ENCODE measurements at places on chromosomes 13 and 19.

GRCh38 chr19:55160128-55160985, 2.8 kb upstream of the TNNI3 start:
- DNase-seq: peak; percentile 57

- DNase-seq: no peak
These were observed 3.0 kb downstream of the ZMYM2 start for GRCh38 chr13:19961489-19961888.

DNA sequence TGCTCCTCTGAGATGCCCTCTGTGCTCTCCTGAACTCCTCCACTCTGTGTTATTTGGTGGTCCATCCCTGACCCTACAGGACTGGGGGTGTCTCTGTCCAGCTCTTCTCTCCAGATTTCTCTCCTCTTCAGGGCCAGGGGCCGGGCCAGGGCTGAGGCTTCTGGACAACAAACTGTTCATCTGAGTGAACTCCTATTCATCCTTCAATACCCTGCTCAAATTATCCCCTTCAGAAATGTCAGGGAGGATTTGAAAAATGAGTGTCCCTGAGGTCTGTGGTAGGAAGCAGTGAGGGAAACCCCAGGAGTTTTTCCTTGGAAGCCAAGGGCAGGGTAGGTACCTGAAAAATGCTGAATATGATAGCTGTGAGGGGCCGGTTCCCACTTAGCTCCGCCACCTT, 7.6 kb downstream of the PDE4C start:
- no peak for DNase-seq

DNA sequence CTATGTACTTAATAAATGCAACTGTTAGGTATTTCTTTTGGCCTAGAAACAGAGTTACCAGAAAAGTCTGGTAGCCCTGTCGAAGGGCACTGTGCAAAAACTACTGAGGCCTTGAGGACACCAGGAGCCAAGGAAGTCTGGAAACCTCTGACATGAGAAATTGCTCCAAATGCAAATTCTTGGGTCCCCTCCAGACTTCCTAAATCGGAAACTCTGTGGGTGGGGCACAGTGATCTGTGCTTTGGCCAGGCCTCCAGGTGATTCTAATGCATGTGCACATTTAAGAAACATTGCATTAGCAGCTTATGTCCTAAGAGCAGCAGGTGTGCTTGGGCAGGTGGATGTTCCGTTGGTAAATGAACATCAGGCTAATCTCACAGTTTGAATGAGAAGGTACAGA, 50.0 kb downstream of the STARD13 start:
- DNase-seq: no peak

DNA sequence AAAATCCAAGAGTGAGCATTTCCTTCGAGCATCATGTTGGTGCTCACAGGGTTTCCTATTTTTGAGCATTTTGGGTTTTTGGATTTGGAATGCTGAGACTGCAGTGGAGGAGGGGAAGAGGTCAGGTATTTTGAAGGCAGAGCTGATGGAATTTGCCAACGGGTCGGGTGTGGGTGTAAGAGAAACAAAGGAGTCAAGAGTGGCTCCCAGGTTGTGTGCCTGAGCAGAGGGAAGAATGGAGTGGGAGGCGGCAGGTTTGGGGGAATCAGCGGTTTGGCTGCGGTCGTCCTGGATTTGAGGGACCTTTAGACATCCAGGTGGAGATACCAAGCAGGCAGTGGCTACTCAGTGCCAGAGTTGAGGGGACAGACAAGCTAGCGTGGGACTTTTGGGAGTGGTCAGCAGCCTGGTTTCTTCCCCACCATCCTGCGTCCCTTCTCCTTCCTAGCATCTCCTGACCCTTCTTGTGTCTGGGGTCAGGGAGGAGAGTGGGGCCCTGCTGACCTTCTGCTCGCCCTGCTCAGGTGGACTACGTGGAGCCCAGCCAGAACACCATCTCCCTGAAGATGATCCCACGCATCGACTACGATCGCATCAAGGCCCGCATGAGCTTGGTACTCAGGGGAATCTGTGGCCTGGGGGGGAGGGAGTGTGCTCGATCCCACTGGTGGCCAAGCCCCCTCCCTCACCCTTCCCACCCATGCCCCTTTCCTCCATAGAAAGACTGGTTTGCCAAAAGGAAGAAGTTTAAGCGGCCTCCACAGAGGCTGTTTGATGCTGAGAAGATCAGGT, 14.5 kb upstream of the TIMM50 start:
- no peak for DNase-seq

GRCh38 chr19:19366434-19367396, 38.8 kb upstream of the GATAD2A start:
- DNase-seq: peak; percentile 74

DNA sequence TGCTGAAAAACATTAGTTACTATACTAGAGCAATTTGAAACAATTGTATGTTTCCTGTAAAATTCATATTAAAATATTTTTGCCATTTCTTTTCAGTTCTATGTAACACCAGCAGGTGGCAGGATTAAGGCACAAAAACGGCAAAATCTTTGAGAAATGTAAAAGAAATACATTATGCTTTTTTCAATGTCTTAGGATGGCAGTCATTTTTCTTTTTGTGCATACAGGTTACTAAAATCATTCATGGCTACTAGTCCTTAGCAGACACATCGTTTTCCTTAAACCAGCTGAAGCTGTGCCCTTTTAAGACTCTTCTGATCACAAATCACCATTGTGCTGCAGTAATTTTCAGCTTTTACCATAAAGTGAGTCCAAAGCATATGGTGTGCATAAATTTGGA, 800.7 kb upstream of the SLITRK5 start:
- peak; percentile 3 for DNase-seq

GRCh38 chr13:102914339-102914930, 68.6 kb downstream of the ERCC5 start:
- no peak for DNase-seq

GRCh38 chr19:34961775-34962686, 2.0 kb downstream of the ZNF792 start:
- no peak for DNase-seq

GRCh38 chr19:18541258-18541991, 1.9 kb downstream of the FKBP8 start:
- DNase-seq: peak; percentile 33

DNA sequence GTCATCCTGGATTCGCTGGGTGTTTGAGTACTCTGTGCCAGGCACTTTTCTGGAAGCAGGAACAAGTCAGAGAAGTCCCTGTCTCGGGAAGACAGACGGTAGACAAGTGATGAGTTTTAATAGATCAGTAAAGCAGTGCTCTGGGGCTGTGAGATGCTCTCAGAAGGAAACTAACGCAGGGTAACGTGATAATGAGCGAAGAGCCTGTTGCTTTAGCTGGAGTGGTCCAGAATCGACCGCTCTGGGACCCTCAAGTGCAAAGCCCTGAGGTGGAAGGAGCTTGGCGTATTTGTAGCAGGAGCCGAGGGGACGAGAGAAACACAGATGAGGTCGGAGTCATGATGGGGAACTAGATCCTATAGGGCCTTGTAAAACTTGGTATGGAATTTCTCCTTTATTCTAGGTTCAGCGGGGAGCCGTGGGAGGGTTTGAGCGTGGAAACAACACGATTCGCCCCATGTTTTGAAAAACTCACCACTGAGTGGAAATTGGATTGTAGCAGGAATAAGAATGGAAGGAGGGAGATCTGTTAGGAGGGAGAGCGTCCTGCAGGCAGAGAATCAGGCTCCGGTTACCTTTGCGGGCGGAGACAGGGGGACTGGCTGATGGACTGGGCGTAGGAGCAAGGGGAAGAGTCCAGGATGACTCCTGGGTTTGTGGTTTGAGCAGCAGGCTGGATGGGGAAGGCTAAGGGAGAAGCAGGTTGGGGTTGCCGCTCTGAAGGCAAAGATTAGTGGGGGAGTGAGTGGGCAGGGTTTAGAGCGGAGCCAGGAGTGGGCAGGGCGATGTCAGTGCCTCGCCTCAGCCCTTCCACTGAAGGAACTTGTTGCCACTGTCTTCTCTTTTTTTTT, 763 bp downstream of the POLD1 start:
- DNase-seq: no peak

GRCh38 chr13:33316890-33317289, 31.3 kb upstream of the STARD13 start:
- DNase-seq: no peak

GRCh38 chr13:50467156-50468110, 376.1 kb downstream of the DLEU7 start:
- DNase-seq: no peak

- DNase-seq: no peak
These were observed 855 bp downstream of the LYL1 start for GRCh38 chr19:13101590-13102415.

- no peak for DNase-seq
These were observed 179.9 kb upstream of the TSHZ3 start for GRCh38 chr19:31529121-31529520.

DNA sequence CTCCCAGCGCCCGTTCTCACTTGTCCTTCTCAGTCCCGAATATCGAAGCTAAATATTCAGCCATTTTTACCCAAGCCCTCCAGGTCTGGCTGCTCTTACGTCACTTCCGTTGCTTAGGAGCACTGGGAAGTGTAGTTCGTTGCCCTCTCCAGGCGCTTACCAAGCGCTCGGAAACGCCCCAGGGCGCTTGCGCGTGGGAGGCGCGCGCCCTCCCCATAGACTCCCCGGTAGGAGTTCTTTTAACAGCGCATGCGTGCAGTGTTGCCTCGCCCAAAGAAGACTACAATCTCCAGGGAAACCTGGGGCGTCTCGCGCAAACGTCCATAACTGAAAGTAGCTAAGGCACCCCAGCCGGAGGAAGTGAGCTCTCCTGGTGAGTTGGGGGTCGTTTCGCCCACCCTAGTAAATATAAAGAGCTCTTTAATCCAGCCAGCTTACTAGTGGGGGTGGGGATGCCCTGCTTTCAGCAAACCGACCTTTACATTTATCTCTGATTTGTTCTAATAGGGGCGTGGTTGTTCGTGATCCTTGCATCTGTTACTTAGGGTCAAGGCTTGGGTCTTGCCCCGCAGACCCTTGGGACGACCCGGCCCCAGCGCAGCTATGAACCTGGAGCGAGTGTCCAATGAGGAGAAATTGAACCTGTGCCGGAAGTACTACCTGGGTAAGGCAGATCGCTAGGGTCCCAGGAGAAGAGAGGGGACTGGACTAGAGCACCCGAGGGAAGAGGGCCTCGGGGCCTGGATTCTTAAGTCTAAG, at the start of the genes PSENEN and U2AF1L4:
Gene PSENEN (plus strand): TSS at position 324 of the 759 bp plus-strand sequence. CDS start 280 bp downstream, at position 604.
Gene U2AF1L4 (minus strand): TSS at position 91 of the 759 bp plus-strand sequence. CDS start 27 bp downstream, at position 64.
- peak; percentile 99 for DNase-seq

- DNase-seq: no peak
These were observed 10.3 kb downstream of the GJB6 start for GRCh38 chr13:20221772-20222171.
